ENCODE measurements at places on chromosomes 13 and 19. TPM values are rescaled to one million over a fixed set of nuclear protein-coding genes. Genes with fewer than 3 reads are reported as not detected.

GRCh38 chr13:95924389-95924994 is 128.7 kb downstream of the UGGT2 start:
- no peaks in the 10 kb centered on the region for H3K36me3 ChIP-seq
- no peak for DNase-seq
- no peaks in the 10 kb centered on the region for H3K4me1 ChIP-seq
- H3K27ac ChIP-seq, result no peak overlapping the region

DNA sequence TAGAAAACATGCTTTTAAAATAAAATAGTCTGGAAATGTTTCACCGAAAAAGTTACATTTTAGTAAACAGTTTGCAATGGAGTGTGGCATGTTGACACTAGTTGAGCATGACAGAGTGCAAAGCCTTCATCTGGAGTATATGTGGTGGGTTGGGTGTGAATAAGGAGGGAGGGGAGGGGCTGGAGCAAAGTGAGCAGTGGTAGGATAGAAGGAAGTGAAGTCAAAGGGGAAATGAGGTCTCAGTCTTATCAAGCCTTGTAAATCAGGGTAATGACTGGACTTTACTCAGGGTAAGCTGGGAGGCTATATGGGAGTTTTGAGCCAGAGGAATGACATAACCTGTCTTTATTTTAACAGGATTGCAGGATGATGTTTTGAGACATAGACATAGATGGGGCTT is 222.8 kb downstream of the PCDH20 start:
- no peak for DNase-seq
- H3K27ac ChIP-seq, result no peak overlapping the region

Gene SELENOV
- not detected for total RNA-seq

Gene CCL25
- not detected for total RNA-seq

Gene CAPS
- 21.6 TPM for total RNA-seq

Gene EFNA2
- total RNA-seq, result not detected

Gene CCDC122
- 7.1 TPM for total RNA-seq
